NCI-H1694 (cell line): ENCODE measurements at places on chromosomes 13 and 19.

DNA sequence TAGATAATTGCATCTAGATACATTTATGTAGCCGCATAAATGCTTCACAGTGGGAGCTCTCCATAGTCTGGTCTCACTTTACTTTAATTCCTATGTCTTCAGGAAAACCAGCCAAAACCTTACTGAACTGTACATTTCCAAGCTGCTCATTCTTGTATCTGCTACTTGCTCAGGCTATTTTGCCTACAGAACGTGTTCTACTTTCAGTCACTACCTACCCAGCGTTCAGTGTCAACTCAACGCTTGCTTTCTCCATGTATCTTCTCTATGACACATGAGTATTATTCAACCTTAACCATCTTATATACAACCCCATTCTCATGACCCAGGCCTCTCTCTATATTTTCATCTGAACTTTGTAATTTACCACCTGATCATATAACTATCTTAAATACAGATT is 101.9 kb downstream of the KLF12 start:
- no peak for DNase-seq

- no peak for DNase-seq
Observed at GRCh38 chr13:41588899-41589298, 131.5 kb downstream of the RGCC start.

DNA sequence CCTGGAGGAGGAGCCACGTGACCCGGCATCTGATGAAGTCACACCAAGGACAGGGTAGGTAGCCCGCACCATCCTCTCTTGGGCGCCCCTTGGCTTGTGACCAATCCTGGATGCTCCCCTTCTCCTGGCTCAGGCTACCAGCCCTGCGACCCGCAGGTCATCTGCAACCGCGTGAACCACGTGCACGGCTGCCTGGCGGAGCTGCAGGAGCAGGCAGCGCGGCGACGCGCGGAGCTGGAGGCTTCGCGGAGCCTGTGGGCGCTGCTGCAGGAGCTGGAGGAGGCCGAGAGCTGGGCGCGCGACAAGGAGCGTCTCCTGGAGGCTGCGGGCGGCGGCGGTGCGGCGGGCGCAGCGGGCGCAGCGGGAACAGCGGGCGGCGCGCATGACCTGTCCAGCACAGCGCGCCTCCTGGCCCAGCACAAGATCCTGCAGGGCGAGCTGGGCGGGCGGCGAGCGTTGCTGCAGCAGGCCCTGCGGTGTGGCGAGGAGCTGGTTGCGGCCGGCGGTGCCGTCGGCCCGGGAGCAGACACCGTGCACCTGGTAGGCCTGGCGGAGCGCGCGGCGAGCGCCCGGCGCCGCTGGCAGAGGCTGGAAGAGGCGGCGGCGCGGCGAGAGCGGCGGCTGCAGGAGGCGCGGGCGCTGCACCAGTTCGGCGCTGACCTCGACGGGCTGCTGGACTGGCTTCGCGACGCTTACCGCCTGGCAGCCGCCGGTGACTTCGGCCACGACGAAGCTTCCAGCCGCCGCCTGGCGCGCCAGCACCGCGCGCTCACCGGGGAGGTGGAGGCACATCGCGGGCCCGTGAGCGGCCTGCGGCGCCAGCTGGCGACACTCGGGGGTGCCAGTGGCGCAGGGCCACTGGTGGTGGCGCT is 45.9 kb downstream of the SPTBN4 start:
- DNase-seq, result no peak

- DNase-seq, result no peak
Observed at GRCh38 chr19:4870025-4870700, 2.7 kb upstream of the PLIN3 start.

DNA sequence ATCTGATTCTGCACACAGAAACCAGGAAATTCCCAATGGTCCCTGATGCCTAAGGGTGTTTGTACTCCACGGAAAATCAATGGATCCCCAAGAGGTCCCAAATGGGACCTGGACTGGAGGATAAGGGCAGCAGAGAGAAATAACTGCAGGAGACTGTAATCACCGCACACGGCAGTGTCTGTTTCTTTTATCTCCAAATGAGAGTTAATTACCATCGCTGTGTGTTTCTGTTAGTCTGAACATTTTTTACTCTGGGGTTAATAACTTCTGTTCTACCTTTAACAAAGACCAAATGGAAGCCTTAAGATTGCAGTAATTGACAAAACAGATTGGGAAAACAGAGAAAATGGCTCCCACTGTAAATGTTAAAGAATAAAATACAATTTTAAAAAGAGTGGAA is 320.9 kb downstream of the DCLK1 start:
- no peak for DNase-seq

DNA sequence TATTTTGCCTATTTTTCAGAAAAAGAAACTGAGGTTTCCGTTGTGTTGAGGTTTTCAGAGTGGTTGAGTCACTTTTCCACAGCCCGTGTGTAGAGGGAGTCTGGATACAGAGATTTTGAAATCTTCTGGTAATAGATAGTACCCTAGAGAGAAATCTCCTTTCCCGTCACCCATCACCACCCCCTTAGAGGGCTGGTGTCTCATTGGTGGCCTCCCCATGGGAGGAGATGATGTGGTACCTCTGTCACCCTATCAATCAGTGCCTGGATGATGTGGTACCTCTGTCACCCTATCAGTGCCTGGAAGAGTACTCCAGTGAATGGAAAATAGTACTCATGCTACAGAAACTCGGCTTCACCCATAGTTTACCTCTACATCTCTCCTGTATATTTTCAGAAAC is 42.2 kb upstream of the SERP2 start:
- DNase-seq, result no peak
